Thyroid gland (tissue), 4 donors: ENCODE measurements at places on chromosomes 7 and 10. TPM values are rescaled to one million over a fixed set of nuclear protein-coding genes. Genes with fewer than 3 reads are reported as not detected.
A peak's percentile ranks its signal among the peaks of the same experiment; 100 is the strongest.

- peak overlapping the region; percentile 91 for H3K27ac ChIP-seq
- no peaks in the 10 kb centered on the region for H3K36me3 ChIP-seq
- no peaks in the 10 kb centered on the region for H3K27me3 ChIP-seq
- DNase-seq = peak; percentile 32
- no peak overlapping the region for H3K4me3 ChIP-seq
Observed at GRCh38 chr7:137983323-137984008, 18.4 kb downstream of the CREB3L2 start.

DNA sequence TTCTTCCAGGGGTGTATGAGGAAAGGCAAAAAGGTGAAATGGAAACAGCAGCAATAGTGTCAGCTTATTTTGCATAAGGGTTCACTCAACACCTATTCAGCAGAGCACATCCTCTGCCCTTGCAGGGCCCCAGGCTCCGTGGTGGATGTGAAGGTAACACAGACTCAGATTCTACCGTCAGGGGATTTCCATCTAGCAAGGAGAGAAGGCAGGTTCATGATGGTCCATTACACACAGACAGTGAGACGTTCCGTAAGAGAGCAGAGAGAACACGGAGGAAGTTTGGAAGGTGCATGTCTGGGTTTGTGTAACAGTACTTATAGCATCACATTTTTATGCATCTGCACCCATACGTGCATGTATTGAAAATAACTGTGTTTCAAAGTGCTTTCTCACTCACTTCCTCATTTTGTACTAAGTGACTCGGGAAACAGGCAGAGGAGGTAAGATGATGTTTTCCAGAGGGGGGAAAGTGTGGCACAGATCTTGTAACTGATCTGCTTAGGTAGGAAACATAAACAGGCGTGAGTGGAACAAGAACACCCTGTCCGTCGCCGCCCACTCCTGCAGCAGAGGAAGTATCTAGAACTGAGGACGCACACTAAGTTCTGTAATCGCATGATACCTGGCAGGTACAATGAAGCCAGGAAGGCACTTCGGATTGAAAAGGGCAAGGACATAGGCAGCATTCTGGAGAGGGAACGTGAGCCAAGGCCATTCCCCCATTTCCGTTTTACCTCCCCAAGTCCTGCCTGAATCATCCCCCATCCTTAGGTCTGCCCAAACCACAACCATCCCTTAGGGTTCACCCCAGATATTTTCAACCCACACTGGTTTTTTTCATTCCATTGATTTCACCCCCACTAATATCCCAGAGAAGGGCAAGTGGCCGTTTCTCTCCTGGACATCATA is 1.0 kb upstream of the ENO4 start:
- peaks cover 8% of the 10 kb centered on the region for H3K4me1 ChIP-seq
- H3K36me3 ChIP-seq = no peaks in the 10 kb centered on the region
- H3K27me3 ChIP-seq = no peaks in the 10 kb centered on the region
- peak overlapping the region; percentile 63 for H3K27ac ChIP-seq
- H3K4me3 ChIP-seq = peak overlapping the region; percentile 50

DNA sequence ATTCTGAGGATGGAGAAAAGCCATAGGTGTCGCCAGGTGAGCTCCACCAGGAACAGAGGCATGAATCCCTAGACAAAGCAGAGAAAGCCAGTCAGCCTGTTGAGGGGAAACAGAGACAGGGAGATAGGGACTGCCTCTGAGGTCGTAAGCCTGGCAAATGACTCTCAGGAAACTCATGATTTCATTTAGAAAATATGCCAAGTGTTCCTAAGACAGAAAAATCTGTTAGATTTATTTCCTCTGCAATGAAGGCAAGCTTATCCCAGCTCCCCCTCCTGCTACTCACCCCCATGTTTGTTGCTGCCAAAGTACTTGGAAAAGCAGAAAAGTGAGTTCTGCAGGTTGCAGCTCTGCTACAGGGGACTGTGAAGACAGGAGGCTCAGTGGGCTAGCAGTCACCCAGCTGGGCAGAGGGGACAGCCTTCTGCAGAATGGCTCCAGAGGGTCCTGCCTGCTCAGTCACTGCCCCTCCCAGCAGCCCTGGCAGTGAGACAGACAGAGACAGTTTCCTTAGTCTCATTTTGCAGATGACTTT is 184.3 kb downstream of the ADRA2A start:
- H3K36me3 ChIP-seq = no peaks in the 10 kb centered on the region
- no peak for DNase-seq
- H3K27ac ChIP-seq = no peak overlapping the region
- H3K4me1 ChIP-seq = no peaks in the 10 kb centered on the region
- H3K27me3 ChIP-seq = no peaks in the 10 kb centered on the region

DNA sequence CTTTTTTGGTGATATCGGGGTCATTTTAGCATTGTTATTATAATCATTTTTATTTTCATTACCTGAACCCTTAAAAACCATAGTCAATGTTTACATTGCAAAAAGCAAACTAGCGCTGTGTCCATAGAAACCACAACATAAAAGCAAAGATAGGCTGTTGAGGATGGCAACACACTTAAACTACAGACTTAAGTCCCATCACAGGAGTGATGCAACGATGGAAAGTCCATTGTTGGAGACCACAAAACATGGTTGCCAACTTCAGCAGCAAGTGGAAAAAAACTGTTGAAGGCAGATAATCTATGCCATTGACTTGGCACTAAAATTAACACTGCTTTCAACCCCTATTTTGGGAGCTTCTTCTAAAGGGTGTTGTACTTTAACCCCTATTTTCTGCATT is 398.8 kb upstream of the IGFBP3 start:
- no peaks in the 10 kb centered on the region for H3K4me1 ChIP-seq
- no peaks in the 10 kb centered on the region for H3K27me3 ChIP-seq
- no peaks in the 10 kb centered on the region for H3K36me3 ChIP-seq
- H3K4me3 ChIP-seq = no peak overlapping the region
- DNase-seq = no peak

DNA sequence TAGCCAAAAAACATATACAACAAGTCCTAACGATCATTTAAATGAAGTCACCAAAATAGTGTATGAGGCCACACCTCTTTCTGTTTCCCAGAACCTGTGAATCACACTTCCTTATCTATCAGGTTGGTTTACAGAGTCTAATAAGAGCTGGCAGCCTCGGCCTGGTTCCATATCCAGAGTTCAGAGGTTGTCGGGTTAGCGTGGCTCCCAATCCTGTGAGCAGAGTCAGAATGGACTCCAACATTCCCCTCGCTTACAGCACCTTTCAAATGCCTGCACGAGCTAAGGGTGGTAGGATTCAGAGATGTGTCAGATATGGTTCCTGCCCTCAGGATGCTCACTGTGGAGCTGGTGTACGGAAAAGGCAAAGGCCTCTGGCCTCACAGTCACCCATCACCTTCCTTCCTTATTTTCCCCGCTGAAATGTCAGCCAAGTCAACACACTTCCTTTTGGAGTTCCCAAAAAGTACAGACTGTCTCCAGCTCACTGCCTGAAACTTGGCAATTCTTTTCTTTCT is 6.0 kb downstream of the IL15RA start:
- no peak for DNase-seq
- H3K27me3 ChIP-seq = no peaks in the 10 kb centered on the region
- no peak overlapping the region for H3K4me3 ChIP-seq
- no peaks in the 10 kb centered on the region for H3K36me3 ChIP-seq

GRCh38 chr10:50653758-50654157 is 30.0 kb upstream of the SGMS1 start:
- no peak overlapping the region for H3K4me3 ChIP-seq
- H3K27me3 ChIP-seq = no peaks in the 10 kb centered on the region
- no peak overlapping the region for H3K27ac ChIP-seq

DNA sequence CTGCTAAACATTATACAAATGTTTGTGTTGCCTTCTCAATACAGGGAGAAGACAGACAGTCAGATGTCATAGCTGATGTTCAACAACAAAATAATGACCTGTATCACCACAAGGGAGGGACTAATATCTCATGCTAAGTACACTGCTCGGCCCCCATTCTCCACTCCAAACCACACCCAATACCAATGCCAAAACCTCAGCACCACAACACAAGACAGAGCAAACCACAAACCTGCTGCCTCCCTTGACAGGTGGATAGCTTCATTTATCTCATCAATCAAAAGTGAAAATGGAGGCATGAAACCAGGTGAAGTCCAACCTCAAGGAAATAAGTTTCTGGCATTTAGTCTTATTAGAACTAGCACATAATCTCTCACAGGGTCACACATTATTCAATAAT is 109.5 kb downstream of the PARD3 start:
- no peak for DNase-seq
- H3K36me3 ChIP-seq = no peaks in the 10 kb centered on the region
- H3K27me3 ChIP-seq = no peaks in the 10 kb centered on the region
- no peak overlapping the region for H3K4me3 ChIP-seq
- peaks cover 44% of the 10 kb centered on the region for H3K4me1 ChIP-seq
- H3K27ac ChIP-seq = no peak overlapping the region

- H3K27me3 ChIP-seq = no peaks in the 10 kb centered on the region
- H3K4me3 ChIP-seq = no peak overlapping the region
- no peak for DNase-seq
- H3K36me3 ChIP-seq = no peaks in the 10 kb centered on the region
- no peaks in the 10 kb centered on the region for H3K4me1 ChIP-seq
Observed at GRCh38 chr10:132644527-132645246, 107.1 kb downstream of the INPP5A start.

DNA sequence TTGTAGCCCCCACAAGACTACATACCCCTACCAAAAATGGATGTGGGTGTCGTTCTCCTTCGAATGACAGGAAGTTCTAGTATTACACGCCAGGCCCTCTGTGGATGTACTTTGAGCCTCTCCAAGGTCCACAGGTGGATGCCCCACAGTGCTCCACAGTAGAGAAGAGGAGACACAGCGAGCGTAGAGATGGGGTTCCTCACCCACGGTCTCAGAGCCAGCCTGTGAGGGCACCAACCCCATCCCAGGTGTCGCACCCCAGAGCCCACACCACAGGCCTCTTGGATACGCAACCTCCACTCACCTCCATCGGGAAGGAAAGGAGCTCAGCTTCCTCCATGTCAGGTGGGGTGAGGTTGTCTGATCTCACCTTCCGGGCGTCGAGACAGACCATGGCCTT is 2.3 kb downstream of the CPA5 start:
- no peaks in the 10 kb centered on the region for H3K27me3 ChIP-seq
- H3K4me3 ChIP-seq = no peak overlapping the region
- H3K36me3 ChIP-seq = no peaks in the 10 kb centered on the region
- no peak for DNase-seq
- no peaks in the 10 kb centered on the region for H3K4me1 ChIP-seq
- H3K27ac ChIP-seq = no peak overlapping the region

DNA sequence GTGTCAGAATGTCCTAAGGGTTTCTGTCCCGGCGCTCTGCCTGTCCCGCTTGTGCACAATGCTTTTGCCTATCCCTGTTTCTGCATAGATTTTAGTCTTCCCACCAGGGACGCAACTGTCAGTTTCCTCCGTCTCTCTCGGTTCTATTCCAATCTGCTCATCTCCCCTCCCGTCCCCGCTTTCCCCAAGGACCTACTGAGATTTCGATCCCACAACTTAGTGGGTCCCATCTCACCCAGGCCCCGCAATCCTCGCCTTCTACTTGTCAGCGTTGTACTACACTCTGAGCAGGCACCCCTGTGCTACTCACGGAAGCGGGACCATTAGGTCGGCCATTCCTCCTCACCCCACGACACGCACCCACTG is 519 bp upstream of the ZNF655 start:
- no peaks in the 10 kb centered on the region for H3K27me3 ChIP-seq
- H3K4me3 ChIP-seq = peak overlapping the region; percentile 81
- peak overlapping the region; percentile 92 for H3K27ac ChIP-seq
- H3K4me1 ChIP-seq = peaks cover 21% of the 10 kb centered on the region
- H3K36me3 ChIP-seq = peaks cover 25% of the 10 kb centered on the region

DNA sequence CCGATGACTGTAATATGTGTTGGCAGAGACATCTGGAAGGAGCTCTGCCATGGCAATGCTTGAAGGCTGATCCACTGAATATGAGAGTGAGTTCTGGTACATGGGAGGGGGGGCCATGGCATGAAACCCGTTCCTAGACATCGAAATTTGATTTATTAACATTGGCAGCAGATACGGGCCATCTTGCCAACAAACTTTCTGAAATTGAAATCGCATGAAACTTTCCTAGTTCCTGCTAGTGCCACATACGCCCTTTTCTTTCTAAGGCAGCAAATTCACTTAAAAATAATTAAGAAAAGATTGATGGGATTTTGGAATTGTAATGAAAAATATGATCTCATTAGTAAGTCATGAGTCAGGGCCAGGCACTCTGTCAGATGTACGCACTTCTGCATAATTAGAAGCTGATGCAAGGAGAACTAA is 91.8 kb upstream of the KMT2C start:
- H3K4me3 ChIP-seq = no peak overlapping the region
- H3K27ac ChIP-seq = no peak overlapping the region
- DNase-seq = no peak
- no peaks in the 10 kb centered on the region for H3K36me3 ChIP-seq
- H3K27me3 ChIP-seq = no peaks in the 10 kb centered on the region
- no peaks in the 10 kb centered on the region for H3K4me1 ChIP-seq

GRCh38 chr10:52539463-52539862 is 225.4 kb downstream of the DKK1 start:
- no peaks in the 10 kb centered on the region for H3K4me1 ChIP-seq
- no peak overlapping the region for H3K4me3 ChIP-seq
- H3K27ac ChIP-seq = no peak overlapping the region
- H3K36me3 ChIP-seq = no peaks in the 10 kb centered on the region

GRCh38 chr10:93440591-93441091 is 41.5 kb downstream of the MYOF start:
- H3K27me3 ChIP-seq = no peaks in the 10 kb centered on the region
- peaks cover 79% of the 10 kb centered on the region for H3K4me1 ChIP-seq
- no peak overlapping the region for H3K4me3 ChIP-seq
- peak overlapping the region; percentile 100 for H3K27ac ChIP-seq
- no peaks in the 10 kb centered on the region for H3K36me3 ChIP-seq
- DNase-seq = no peak

DNA sequence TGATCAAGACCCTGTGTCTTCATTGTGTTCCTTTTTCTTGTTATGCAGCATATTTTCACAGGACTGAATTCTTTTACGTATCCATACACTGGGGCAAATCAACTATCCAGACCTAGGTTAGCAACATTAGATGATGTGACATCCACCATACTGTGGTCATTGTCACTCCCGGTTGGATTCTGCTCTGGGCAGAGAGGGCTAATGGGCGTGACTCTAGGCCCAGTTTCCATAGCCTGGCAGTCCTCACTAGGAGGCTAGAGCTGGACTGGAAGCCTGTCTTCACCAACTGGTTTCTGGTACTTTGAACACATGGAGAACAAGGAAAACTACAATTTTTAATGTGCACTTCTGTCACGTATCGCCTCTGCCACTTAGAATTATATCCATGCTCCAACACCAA is 25.2 kb downstream of the AKR1E2 start:
- no peak for DNase-seq
- H3K36me3 ChIP-seq = no peaks in the 10 kb centered on the region
- peaks cover 30% of the 10 kb centered on the region for H3K4me1 ChIP-seq
- H3K4me3 ChIP-seq = no peak overlapping the region

- no peak for DNase-seq
- no peaks in the 10 kb centered on the region for H3K4me1 ChIP-seq
- no peak overlapping the region for H3K27ac ChIP-seq
- no peak overlapping the region for H3K4me3 ChIP-seq
- H3K36me3 ChIP-seq = no peaks in the 10 kb centered on the region
Observed at GRCh38 chr7:130473876-130474275, 18.0 kb upstream of the MEST start.

Gene RSPH10B2
- 0.27 TPM for total RNA-seq

Gene SHOC2
- 72.3 TPM for total RNA-seq

Gene CPXM2
- total RNA-seq = 9.0 TPM

Gene MGAM2
- not detected for total RNA-seq

Gene GLI3
- 14.4 TPM for total RNA-seq

Gene RGS10
- 36.1 TPM for total RNA-seq

Gene TAS2R41
- total RNA-seq = not detected

Gene CCDC201
- not detected for total RNA-seq

Gene SORBS1
- 22.2 TPM for total RNA-seq

Gene HOXA11
- total RNA-seq = not detected

Gene ADAMTS14
- not detected for total RNA-seq

Gene LRRN3
- total RNA-seq = 15.9 TPM

Gene RELN
- 21.7 TPM for total RNA-seq
